Endothelial cell (in vitro differentiated cells): ENCODE measurements at places on chromosomes 1 and 21.
A peak's percentile ranks its signal among the peaks of the same experiment; 100 is the strongest.

DNA sequence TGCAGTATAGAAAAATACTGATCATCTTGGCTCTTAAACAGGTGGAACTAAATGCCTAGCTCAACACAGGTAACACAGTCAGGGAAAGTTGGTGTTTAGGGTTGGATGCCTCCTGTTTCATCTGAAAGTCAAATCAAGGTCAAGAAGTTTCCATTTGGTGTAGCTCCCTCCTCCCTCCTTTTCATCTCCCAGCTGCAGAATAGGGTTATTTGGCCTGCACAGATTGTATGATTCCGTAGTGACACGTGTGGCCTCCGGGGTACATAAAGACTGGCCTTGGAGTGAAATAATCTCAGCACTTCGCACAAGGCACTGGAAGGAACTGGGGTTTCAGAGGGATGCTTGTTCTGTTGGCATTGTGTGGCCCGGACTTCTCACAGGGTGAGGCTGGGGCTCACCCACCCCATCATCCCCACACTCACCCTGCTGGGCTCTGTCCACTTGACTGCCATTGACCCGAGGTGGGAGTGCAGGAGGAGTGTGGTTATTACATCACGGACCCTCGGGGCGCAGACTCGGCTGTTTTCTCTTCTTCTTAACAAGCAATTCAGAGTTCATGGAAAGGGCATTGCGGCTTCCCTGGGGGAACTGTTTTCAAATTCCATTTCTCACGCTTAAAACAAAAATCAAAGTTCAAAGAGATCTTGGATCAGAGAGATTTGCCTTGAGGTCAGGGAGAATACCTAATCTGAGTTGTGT, 18.4 kb downstream of the IGSF5 start:
- no peak for DNase-seq

DNA sequence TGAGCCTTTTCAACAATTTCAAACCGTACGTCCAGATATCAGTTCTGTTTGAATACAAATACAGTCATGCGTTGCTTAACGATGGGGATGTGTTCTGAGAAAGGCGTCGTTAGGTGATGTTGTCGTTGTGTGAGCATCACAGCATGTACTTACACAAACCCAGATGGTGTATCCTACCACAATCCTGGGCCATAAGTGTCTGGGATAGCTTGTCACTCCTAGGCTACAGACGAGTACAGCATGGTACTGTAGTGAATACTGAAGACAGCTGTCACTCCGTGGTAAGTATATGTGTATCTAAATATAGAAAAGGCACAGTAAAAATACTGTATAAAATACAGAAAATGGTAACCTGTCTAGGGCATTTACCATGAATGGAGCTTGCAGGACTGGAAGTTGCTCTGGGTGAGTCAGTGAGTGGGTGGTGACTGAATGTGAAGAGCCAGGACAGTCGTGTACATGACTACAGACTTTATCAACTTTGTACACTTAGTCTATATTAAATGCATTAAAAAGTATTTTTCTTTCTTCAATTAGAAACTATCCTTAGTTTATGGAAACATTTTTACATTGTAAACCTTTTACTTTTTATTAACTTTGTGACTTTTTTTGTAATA, 10.5 kb upstream of the OR2W3 start:
- DNase-seq = no peak

- DNase-seq = no peak
These were observed 607.7 kb downstream of the KIF26B start for GRCh38 chr1:245762396-245762910.

- no peak for DNase-seq
These were observed 45.5 kb upstream of the MRPS6 start for GRCh38 chr21:34027721-34028461.

GRCh38 chr1:183346276-183346732, 71.9 kb downstream of the NMNAT2 start:
- DNase-seq = no peak

DNA sequence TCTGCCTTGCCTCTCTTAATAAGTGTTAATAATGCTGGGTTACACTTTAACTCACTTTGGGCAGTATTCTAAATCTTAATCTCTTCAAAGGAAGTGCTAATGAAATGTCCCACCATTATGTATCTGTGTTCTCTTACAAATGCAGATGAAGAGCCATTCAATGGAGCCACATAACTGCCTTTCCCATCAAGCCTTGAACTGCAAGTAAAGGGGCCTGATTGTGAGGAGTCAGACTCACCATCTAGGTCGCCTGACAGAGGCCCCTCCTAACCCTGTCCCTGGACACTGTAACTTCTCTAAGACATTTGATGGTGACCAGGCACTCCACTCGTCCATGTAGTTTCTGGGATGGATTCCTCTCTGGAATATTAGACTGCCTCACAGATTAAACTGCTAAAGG, 329.4 kb downstream of the KIF26B start:
- DNase-seq = no peak

- no peak for DNase-seq
These were observed 21.8 kb downstream of the PPT1 start for GRCh38 chr1:40075266-40075665.

- DNase-seq = peak; percentile 93
These were observed 66.6 kb upstream of the LAPTM5 start for GRCh38 chr1:30823969-30824735.

DNA sequence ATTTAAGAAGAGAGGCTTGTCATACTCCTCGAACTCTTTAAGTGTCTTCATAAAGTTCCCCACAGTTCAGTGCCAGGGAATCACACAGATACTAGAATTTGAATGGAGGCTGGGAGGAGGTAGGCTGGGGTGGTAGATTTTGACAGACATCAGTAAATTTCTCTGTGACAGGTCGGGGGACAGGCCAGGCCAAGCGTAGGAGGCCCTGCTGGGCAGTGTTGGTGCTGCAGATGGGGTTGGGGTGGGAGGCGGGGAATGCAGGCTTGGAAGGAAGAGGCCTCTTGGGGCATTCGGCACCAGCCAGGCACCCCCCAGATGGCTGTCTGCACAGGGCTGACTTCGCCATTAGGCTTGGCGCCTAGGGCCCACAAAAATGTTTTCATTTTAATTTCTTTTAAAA, 84.0 kb downstream of the MAN1C1 start:
- peak; percentile 47 for DNase-seq
